ENCODE measurements at places on chromosomes 1 and 21.
A peak's percentile ranks its signal among the peaks of the same experiment; 100 is the strongest.

DNA sequence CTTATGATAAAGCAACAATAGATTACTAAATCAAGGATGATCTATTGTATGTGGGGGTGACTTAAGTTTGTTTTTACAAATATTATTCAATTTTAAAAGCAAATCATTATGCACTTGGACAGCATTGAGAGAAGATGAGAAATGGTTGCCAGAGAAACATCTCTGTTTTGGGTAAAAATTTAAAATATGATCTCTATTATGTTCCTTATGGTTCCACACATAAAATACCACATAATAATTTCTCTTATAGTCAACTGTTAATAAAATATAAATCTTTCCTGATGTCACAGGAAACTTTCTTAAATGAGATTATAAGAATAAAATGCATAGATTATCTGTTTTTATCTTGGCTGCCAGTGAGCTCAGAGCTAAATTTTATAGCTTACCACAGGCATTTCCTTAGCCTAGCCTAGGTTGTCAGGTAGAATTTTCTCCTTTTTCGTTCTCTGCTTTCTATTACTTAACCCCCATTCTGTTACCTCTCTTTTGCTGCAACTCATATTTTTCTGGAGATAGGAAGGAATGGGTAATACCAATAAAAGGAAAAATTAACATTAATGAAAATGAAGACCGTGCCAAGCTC, 109.7 kb downstream of the TGFB2 start:
- DNase-seq = no peak

- no peak for DNase-seq
Measured at GRCh38 chr1:56194701-56195300, 384.6 kb downstream of the PLPP3 start.

DNA sequence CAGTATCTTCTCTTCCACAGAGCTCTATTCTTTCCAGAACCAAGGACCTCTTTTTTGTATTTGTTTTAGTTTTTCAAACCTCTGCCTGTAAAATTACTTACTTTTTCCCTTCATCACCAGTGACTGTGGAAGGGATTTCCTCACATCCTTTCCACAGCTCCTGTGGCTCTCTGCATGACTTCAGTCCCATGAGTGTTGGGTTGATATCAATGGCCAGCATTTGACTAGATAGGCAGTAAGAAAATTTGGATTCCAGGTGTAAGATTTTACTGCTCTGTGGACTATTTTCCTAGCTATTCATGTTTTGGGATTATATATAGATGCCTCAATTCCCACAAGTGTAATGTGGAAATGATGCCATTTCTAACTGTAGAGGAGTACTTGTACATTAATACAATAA, 171.5 kb upstream of the PTBP2 start:
- no peak for DNase-seq

DNA sequence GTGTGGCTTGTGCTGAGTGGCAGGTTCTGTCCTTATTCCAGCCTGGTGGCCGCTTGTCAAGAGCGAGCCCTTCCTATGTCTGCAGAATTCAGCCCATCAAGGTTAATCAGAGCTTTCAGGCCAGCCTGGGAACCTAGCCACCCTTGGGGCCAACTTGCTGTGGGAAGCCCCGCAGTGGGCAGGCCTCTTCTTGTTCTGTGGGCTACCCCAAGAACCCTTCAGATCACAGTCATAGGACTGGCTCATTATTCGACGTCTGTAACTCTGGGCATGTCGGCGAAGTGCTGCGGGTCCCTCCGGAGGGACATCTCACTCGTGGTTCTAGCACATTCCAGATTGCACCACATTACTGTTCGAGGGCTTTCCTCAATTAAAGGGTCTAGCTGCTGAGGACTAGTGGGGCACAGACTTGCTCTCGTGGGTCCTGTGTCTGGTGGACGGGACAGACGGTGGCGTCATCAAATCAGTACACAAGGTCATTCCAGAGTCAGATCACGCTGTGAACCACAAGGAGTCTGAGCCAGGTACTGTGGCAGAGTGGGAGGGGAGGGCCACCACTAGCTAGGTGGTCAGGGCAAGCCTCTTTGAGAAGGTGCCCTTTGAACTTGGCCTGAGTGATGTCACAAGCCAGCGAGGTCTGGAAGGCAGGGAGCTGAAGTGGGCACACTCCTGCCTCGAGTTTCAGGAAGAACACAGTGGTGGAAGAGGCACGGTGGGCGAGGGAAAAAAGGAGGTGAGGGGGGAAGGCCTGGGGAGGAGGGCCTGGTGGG, 20.3 kb upstream of the TNFRSF1B start:
- DNase-seq = no peak

- no peak for DNase-seq
Measured at GRCh38 chr21:30234643-30235042, 18.7 kb upstream of the CLDN8 start.

DNA sequence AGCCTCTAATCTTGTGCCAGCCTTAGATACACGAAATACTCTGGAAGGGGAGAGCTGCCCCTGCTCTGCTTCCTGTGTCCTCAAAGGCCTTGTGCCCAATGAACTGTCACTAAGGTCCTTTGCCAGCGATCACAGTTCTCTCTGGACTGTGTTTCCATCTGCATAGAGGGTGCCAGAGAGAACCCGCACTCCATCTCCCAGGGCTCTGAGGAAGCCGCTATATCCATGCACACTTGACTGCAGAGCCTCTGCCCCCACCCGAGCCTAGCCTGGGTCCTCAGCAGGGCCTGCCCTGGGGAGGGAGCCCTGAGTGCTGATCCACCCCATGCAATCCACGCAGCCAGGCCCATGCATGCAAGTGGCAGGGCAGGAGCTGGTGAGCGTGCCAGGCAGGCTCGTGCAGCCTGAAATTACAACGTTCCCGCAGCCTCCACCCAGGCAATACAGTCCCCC, 30.6 kb upstream of the KIF21B start:
- no peak for DNase-seq

- DNase-seq = no peak
Measured at GRCh38 chr1:91821126-91821868, 64.7 kb downstream of the TGFBR3 start.

GRCh38 chr21:41377715-41378114, 15.9 kb downstream of the MX2 start:
- DNase-seq = no peak

DNA sequence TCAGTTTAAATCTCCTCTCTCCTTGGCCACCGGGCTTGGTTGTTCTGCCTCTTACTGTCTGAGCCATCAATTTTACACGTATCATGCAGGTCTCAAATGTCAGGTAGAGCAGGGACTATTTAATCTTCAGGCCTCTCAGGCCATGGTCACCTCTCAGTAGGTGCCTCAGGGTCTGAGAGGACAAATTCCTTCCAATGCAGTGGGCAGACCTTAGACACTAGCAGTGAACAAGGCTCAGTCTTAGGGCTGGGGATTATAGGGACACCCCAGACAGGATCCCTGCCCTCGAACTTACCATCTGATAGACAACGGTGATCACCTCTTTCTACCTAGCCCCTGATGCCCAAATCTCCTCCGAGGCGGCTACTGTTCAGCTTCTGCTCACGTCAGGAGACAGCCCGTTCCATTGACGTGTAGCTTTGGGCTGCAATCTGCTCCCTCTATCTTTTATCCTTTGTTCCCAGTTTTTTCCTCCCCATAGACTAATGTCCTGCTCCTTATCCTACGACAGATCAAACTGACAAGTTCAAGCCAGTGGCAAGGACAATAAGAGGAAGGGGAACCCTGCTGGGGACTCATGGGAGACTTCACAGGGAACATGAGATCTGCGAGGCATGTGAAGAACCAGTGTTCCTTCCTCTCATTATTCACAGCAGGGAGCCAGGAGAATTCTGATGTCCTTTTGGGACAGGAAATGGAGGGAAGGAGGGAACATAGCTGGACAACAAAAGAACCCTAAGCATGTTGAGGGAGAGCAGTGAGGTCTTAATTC, 1.4 kb upstream of the MYOG start:
- DNase-seq = peak; percentile 27

- DNase-seq = no peak
Measured at GRCh38 chr1:184973272-184974055, 844 bp downstream of the NIBAN1 start.

GRCh38 chr1:181603735-181604410, 120.6 kb downstream of the CACNA1E start:
- no peak for DNase-seq

- DNase-seq = no peak
Measured at GRCh38 chr1:240001177-240001740, 90.4 kb upstream of the FMN2 start.

DNA sequence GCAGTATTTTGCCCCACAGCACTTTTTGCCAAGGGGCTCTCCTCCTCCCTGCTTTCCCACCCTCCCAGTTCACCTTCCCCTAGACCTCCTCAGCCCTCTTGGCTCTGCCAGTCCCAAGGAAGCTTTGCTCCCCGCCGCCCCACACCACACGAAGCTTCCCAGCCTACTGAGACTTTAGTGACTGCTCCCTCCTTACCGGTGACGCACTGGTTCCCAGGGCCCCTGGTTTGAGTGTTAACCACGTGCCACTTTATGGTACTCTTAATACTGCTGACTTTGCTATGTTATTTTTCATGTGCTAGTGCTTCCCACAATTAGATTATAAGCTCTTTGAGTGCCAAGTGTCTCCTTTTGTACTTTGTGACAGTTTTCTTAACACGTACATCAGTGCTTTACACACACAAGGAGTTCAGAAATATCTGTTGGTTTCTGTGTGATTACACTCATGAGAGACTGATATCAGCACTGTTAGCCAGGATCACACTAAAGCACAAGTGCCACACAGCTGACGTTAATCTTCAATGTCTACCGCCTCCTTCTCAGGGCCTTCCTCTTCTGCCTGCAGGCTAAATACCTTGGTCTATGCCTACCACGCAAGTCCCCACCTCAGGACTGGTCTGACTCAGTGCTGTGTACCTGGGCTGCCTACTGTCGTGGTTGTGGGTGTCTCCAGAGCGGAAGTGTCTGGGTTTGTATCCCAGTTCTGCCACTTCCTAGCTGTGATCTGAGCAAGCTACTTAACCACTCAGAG, 61.0 kb downstream of the DNTTIP2 start:
- DNase-seq = no peak

- DNase-seq = no peak
Measured at GRCh38 chr1:20149601-20150325, 10.6 kb downstream of the PLA2G2F start.

DNA sequence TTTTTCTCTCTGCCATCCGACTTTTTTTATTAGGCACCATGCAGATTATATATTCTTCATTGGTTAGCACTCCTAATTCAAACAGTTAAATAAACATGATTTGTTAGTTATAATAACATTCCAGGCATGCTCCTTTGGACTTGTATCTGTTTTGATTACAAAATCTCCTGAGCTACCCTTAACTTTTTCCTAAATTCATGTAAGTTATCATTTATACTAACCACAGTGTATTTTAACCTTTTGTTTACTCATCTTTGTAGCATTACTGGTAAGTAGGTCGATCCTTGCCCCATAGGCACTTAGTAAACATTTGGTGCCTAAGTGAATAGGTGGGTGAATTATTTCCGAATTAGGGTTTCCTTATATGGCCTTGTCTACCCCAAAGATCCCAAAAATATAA, 43.8 kb downstream of the MIER1 start:
- DNase-seq = no peak

DNA sequence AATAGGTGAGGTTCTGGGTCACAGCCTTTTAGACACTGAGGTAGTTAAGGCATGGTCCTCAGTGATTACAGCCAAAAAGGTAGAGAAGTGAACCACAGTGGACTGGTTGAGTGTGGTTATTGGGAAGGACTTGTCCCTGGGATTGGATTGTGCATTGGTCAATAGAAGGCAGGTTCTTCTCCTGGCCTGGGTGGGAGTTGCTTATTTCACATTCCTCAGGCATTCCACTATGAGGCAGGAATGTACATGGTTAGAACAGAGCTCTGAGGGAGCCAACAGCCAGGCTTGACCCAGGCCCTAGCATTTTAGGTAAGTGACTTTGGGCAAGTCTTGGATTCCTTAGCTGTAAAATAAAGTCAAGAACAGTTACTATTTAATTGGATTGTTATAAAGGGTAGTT, 97.9 kb upstream of the MARK1 start:
- DNase-seq = no peak

DNA sequence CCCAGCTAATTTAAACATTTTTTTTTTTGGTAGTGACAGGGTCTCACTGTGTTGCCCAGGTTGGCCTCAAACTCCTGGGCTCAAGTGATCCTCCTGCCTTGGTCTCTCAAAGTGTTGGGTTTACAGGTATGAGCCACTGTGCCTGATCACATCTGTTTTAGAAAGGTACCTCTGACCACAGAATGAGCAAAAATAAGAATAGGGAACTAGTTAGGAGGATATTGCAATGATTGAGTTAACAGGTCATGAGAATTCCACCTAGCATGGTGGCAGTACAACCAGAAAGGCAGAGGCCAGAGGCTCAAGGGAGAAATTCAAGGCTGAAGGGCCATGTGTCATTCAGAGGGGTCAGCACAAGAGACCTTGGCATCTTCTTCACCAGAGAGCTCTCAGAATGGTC, 49.6 kb downstream of the ELAPOR1 start:
- no peak for DNase-seq
